ENCODE measurements at places on chromosomes 3 and 15.

GRCh38 chr15:98802187-98802586 lies 153.8 kb downstream of the IGF1R start:
- no peak for DNase-seq

GRCh38 chr15:58473724-58474123 lies 41.9 kb downstream of the LIPC start:
- no peak for DNase-seq

- no peak for DNase-seq
Measured at GRCh38 chr15:68430471-68431036, 1.4 kb downstream of the ITGA11 start.

DNA sequence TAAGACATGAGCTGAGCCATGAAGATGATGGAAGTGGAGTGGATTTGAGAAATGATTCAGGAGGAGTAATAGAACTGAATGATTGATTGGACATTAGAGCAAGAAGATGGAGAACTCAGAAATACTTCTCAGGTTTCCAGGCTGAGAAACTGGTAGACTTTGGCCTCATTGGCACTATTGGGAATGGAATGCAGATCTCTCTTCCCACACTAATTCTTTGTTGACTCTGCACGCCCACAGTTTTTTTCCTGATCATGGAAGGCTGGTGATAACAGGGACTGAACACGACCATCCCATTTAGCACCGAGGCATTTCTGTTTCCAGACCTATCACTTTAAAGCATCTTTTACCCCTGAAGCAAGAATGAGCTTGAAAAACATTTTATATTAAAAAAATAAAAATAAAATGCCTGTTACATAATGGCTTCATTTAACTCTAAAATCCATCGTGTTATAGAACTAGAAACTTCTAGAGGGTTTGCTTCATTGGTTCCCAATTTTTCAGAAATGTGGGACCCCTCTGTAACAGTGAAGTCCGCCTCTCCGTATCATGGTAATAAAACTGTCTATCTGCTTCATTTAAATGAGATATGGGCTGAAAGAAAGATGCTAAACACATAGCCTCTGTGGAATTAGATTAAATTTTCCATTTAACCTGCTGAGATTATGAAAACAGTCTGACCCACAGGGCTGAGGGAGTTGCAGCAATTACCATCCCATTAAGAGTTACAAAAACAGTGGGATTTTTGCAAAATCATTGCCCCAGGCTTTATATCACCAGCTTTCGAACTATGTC lies 562.0 kb upstream of the CFAP20DC start:
- DNase-seq = no peak

- DNase-seq = no peak
Measured at GRCh38 chr3:44962621-44963393, 13.2 kb downstream of the ZDHHC3 start.

GRCh38 chr15:88906130-88906529 lies 7.0 kb downstream of the MFGE8 start:
- DNase-seq = no peak

Data from stimulated activated CD4-positive, alpha-beta T cell treated with anti-CD3 and anti-CD28 coated beads, TNF-alpha, amount 100 ng/mL, for 24 hours (primary cell).